Activated CD4-positive, alpha-beta memory T cell treated with anti-CD3 and anti-CD28 coated beads for 36 hours (primary cell): ENCODE measurements at places on chromosomes 11 and 22. TPM values are rescaled to one million over a fixed set of nuclear protein-coding genes. Genes with fewer than 3 reads are reported as not detected.
A peak's percentile ranks its signal among the peaks of the same experiment; 100 is the strongest.

DDTL gene
- 1.4 TPM for total RNA-seq

OR52N4 gene
- total RNA-seq, result 0.29 TPM

SYT13 gene
- not detected for total RNA-seq

TH gene
- total RNA-seq, result not detected

MAP6 gene
- not detected for total RNA-seq

CCDC88B gene
- 74.5 TPM for total RNA-seq

KRTAP5-11 gene
- total RNA-seq, result not detected

WNT11 gene
- total RNA-seq, result not detected

NXPE4 gene
- not detected for total RNA-seq

CDC45 gene
- 122 TPM for total RNA-seq

GRCh38 chr22:20553947-20554741, 46.7 kb downstream of the MED15 start:
- no peak overlapping the region for H3K4me3 ChIP-seq
- DNase-seq, result no peak
- peaks cover 63% of the 10 kb centered on the region for H3K36me3 ChIP-seq
- H3K27me3 ChIP-seq, result no peaks in the 10 kb centered on the region
- peak overlapping the region; percentile 3 for H3K27ac ChIP-seq

- H3K27me3 ChIP-seq, result no peaks in the 10 kb centered on the region
- H3K4me1 ChIP-seq, result peaks cover 52% of the 10 kb centered on the region
Observed at GRCh38 chr22:37198258-37199102, 10.4 kb upstream of the C1QTNF6 start.

DNA sequence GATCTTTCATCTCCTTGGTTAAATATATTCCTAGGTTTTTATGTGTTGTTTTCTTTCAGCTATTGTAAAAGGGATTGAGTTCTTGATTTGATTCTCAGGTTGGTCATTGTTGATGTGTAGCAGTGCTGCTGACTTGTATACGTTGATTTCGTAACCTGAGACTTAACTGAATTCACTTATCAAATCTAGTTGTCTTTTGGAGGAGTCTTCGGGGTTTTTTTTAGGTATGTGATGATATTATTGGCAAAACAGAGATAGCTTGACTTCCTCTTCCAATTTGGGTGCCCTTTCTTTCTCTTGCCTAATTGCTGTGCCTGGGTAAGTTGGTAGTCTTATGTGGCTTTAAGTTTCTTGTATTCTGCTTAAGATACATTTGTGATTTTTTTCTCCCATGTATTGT, 52.8 kb downstream of the CBL start:
- H3K27me3 ChIP-seq, result no peaks in the 10 kb centered on the region
- no peak overlapping the region for H3K4me3 ChIP-seq
- no peak for DNase-seq
- peaks cover 6% of the 10 kb centered on the region for H3K36me3 ChIP-seq
- peaks cover 49% of the 10 kb centered on the region for H3K4me1 ChIP-seq

- no peak overlapping the region for H3K4me3 ChIP-seq
- peaks cover 8% of the 10 kb centered on the region for H3K27me3 ChIP-seq
- H3K4me1 ChIP-seq, result peaks cover 26% of the 10 kb centered on the region
- H3K27ac ChIP-seq, result peak overlapping the region; percentile 2
- no peaks in the 10 kb centered on the region for H3K36me3 ChIP-seq
Observed at GRCh38 chr11:75773595-75774353, 5.2 kb downstream of the DGAT2 start.

DNA sequence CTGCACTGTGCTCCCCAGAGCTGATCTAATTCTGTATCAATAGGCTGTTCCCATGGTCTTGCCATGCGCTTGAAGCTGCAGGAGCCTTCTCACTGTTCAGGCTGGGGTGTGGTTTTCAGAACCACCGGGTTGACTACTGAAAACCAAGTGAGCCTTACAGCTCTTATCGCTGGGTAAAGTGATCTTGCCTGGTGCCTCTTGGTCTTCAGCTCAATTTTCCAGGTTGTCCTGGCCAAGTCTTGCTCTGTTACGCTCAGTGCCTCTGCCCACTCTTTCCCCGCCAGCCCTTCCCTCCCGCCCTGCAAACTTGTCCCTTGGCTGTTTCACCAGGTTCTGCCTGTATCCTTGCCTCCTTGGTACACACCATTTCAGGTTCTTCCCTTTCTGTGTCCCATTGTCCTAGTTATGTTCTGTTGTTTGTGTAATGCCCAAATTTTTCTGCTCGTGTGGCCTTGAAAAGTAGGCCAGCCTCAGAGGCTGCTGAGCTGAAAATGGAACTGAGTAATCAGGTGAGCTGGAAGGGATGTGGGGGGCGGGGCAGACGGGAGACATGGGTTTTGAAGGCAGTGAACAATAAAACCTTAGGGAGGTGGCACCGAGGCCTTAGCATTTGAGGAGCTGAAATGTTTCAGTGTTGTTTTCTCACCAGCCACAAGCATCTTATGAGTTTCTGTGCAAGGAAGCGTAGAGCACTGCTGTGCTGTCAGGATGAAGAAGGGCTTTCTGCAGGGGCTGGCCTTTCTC, 11.2 kb downstream of the PEX26 start:
- peak; percentile 80 for DNase-seq
- H3K4me1 ChIP-seq, result peaks cover 34% of the 10 kb centered on the region
- H3K36me3 ChIP-seq, result peaks cover 45% of the 10 kb centered on the region

GRCh38 chr11:66970807-66971442, 4.2 kb upstream of the C11orf86 start:
- H3K27ac ChIP-seq, result peak overlapping the region; percentile 25
- peak; percentile 64 for DNase-seq
- peaks cover 7% of the 10 kb centered on the region for H3K27me3 ChIP-seq
- no peaks in the 10 kb centered on the region for H3K36me3 ChIP-seq
- peaks cover 15% of the 10 kb centered on the region for H3K4me1 ChIP-seq

DNA sequence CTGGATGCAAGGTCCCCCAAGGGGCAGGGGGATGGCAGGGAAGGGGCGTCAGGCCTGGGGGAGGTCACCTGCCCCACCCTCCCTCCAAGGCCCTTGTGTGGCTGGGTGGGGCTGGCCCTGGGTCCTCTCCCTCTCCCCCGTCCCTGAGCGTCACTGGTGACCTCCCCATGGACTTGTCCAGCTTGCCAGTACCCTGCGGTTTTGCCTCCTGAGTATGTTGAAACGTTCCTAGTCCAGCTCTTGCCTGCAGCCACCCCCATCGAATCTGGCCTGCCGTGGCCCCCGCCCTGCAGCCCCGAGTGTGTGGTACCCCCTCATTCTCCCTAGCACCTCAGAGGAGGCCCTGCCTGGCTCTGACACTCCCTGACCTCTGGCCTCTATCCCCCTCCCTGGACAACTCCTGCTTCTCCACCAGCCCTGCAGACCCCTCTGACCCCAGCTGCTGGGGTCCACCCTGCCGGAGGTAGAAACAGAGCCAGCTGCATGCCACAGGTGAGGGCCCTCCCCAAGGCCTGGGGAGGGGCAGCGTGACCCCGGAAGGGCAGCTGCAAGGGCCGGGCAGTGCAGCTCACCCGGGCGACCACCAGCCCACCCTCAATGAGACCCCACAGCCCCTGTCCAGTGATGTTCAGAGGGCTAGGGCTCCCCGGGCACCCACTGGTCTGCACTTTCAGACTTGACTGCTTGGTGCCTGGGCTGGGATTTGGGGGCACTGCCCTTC, 4.1 kb upstream of the MUC6 start:
- H3K36me3 ChIP-seq, result no peaks in the 10 kb centered on the region
- H3K4me3 ChIP-seq, result no peak overlapping the region
- DNase-seq, result no peak
- no peaks in the 10 kb centered on the region for H3K4me1 ChIP-seq

GRCh38 chr22:45499746-45500145, 2.9 kb upstream of the FBLN1 start:
- DNase-seq, result no peak
- H3K27ac ChIP-seq, result no peak overlapping the region
- H3K27me3 ChIP-seq, result peaks cover 33% of the 10 kb centered on the region

- H3K4me3 ChIP-seq, result no peak overlapping the region
- DNase-seq, result no peak
- no peaks in the 10 kb centered on the region for H3K27me3 ChIP-seq
- H3K4me1 ChIP-seq, result no peaks in the 10 kb centered on the region
- no peaks in the 10 kb centered on the region for H3K36me3 ChIP-seq
Observed at GRCh38 chr11:129620237-129621104, 195.2 kb upstream of the TMEM45B start.

GRCh38 chr11:110467556-110467955, 37.8 kb downstream of the FDX1 start:
- H3K27me3 ChIP-seq, result no peaks in the 10 kb centered on the region
- H3K27ac ChIP-seq, result no peak overlapping the region
- no peaks in the 10 kb centered on the region for H3K4me1 ChIP-seq
- H3K4me3 ChIP-seq, result no peak overlapping the region
- DNase-seq, result no peak
- H3K36me3 ChIP-seq, result peaks cover 4% of the 10 kb centered on the region

GRCh38 chr11:57468276-57468675, 7.9 kb downstream of the RTN4RL2 start:
- H3K27ac ChIP-seq, result no peak overlapping the region
- DNase-seq, result no peak
- H3K36me3 ChIP-seq, result no peaks in the 10 kb centered on the region
